ENCODE measurements at places on chromosomes 4 and X. TPM values are rescaled to one million over a fixed set of nuclear protein-coding genes. Genes with fewer than 3 reads are reported as not detected.

The SULT1E1 gene
- 1.2 TPM for total RNA-seq

- DNase-seq = no peak
Observed at GRCh38 chr4:43251841-43252240, 359.3 kb downstream of the GRXCR1 start.

DNA sequence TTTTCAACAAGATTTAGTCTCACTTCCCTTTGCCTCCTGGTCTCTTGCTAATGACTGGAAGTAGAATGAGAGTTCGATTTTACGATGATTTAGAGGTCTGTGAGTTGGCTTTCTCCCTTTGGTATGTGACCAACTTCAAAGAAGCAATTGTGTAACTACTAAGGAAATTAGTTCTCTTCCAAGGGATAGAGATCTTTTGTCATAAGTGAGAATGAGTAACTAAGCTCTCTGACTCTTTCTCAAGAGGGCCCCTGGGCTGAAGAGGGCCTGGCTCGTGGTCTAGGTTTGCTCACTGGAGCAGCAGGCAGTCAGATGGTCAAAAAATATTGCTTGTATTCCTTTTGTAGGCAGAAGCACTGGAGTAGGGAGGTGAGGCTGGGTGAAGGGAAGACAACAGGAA, 176.3 kb downstream of the ENOX2 start:
- peak; percentile 39 for DNase-seq

DNA sequence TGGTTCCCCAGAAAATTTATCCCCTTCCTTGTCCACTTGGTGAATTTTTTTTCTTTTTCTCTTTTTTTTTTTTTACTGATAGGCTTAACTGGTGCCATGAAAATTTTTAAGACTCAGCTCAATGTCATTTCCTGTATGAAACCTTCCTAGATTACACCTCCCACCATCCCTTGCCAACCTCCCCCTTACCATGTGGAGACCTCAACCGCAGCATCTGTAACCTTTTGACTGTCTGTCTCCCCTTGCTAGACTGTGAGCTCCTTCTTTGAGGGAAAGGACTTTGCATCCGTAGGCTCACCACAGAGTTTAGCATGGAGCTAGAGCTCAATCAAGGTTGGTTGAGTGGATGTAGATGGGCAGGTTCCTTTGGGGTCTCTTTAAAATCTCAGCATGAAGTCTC, 5.2 kb upstream of the PGRMC1 start:
- DNase-seq = no peak
